ENCODE measurements at places on chromosomes 6 and 20.

- peak; percentile 45 for DNase-seq
Observed at GRCh38 chr6:30743099-30744053, 889 bp upstream of the FLOT1 start.

DNA sequence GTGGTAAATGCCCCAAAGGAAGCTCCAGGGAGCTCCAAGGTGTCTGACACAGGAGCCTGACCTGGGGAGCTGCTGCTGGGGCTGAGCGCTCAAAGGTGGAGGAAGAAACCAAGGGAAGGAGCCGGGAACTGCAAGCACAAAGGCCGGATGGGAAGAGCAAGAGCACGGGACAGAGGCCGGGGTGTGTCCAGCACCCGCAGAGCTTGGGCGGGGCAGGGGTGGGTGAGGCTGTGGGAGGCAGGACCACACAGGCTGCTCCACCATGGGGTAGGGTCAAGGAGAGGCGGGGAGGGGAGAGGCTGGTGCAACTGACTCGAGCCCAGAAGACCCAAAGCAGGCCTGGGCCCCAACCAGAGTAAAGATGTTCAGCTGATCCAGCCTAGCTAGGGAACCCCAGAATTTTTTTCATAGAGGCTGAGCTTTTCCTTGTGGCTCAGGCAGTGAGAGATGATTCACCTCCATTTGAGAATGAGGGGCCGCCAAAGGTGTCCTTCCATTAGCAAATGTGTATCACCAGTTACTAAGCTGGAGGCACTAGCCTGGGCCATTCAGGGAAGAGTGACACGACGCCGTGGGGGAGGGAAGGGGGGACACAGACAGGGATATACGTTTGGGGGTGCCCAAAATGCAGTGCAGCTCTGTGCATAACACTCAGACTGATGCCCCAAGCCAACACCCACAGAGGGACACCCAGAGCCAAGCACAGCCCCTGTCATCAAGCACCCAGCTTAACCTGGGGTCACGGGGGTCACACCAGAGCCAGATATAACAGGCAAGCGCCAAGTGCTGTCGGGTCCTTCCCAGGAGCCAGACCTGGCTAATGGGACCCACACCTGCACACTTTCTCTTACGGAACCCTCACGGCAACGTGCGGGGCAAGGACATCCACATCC, 21.3 kb upstream of the TLDC2 start:
- no peak for DNase-seq

GRCh38 chr6:86964029-86964579, 26.8 kb downstream of the HTR1E start:
- no peak for DNase-seq

DNA sequence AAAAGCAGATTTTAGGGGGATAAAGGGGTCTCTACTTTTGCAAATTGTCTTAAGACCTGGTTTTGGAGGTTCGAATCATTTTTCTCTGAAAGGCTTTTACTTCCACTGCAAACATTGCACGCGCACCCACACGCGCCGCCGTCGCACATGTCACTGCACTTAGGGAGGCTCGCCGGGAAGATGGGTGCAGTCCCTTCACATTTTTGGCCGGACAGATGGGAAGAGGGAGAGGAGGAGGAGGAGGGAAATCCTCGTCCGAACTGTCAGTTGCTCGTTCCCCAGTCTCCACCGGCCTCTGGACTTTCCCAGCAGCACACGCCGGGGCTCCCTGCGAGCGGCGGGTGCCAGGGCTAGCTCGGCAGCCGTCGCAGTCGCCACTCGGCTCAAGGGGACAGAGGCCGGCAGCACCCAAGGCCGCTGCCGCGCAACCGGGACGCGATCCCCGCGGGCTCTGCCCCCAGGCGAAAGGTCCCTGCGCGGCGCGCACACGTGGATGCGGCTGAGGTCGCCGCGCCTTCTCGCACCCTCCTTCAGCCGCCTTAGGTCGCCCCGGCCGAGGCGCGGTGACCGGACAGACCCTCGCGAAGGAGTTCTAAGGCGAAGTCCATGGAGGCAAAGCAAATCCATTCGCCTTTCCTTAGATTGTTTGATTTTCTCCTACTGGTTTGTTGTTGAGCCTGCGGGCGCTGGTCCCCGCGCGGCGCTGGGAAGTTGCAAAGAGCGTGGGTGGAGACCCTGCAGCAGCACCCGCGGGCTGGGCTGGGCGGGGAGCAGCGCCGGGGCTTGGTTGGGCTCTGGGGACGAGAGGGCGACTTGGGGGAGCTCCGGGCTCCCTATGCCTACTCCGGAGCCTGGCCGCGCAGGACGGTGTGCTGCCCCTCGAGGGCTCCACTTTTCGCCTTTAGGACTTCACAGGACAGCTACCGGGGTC, 1.2 kb downstream of the MYB start:
- DNase-seq = peak; percentile 32

GRCh38 chr6:30647242-30648116, 546 bp downstream of the C6orf136 start:
- DNase-seq = peak; percentile 87

GRCh38 chr6:4371207-4371921, 236.0 kb upstream of the ECI2 start:
- no peak for DNase-seq

DNA sequence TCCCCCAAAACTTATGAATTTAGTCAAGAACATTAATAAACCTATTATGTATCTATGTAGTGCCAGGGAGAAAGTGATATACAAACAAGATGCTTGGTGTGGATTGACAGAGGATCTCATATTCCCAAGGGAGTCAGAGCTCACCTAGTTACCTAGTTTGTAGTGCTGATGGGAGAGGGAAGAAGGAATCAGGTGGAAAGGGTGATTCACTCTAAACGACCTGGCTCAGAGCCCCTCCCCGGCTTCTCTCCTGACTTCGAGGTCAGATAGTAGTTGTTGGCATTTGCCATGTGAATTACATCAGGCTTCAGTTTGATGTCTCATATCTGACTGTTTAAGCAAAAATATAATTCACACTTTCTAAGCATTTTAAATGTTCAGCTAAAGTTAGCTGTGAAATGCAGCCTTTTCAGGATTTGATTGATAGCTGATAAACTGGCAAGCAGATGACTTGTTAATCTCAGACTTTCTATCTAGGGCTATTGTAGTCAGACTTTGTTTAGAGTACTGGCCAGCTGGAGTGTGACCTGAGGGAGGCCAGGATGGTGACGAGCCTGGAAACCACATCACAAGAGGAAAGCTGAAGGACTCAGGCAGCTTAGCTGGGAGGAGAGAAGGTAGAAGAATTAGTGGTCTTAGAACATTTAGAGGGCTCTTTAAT, 123.7 kb downstream of the AKAP7 start:
- no peak for DNase-seq

DNA sequence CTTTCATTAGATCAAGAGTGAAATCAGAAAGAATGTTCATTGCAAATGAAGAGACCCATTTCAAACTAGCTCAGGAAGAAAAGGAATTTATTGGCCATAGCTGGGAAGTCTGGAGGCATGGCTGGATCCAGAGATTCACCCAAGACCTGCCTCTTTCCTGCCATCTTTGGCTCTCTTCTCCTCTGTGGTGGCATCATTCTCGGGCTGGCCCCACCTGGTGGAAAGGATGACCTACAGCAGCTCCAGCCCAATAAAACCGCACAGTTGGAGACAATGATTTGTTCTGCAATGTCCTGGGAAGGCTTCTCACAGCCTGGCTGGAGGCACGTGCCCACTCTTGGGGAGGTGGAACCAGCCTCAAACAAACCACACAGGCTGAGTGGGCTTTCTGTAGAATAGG, 18.1 kb upstream of the FERMT1 start:
- no peak for DNase-seq

DNA sequence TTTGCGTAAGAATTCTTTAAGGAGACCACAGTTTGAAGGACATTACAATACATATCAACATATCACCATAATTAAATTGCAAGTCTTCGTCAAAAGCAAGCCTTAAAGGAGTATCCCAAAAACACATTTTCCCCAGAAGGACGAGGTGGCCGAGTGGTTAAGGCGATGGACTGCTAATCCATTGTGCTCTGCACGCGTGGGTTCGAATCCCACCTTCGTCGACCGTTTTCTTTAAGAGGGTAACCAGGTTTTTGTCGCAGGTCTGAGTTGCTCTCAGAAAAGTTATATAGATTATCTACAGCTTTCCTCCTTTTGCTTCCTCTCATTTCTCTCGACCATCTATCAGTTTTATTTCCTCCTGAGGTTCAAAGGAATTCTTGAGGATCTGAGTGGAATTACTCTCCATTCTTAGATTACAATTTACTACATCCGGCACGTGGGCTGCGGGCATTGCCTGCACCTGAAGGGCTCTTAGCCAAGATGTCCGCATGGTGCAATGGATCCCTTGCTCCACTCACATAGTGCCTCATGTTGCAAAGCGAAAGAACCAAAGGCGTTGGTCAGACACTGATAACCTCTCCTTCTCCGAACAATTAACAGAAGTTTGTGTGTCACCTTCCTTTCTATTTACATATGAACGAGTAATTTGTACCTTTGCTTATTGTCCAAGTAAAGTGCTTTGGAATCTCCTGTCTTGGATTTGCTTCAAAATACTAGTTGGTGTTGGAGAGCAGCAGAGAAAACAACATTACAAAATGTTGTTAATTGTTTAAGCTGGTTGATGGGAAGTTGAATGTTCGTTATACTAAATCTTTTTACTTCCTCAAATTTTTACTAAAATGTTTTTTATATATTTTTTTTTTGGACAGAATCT, 14.0 kb downstream of the POM121L2 start:
- no peak for DNase-seq

DNA sequence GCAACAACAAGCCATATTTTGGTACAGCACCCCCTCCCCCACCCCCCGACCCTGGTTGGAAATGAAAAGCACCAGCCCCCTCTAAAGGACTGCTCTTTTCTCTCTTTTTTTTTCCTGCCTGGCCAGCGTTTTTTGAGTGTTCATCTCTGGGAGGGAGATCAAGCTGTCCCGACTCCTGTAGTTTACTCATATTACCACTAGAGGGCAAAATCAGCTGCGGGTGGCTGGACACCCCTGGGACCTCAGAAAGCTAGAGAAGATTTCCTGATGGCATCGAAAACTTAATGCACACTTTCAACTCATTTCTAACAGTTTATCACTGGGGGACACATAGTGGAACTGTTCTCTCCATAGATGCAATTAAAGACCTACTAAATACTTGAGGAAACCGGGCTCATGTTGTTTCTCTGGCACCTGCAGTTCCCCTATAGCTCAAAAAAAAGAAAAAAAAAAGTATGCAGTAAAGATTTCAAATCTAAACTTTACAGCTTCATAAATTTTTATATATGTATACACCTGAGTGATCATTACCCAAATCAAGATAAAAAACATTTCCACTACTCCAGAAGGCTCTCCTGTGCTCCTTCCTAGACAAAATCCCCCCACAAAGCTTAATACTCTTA, 24.4 kb downstream of the CNBD2 start:
- peak; percentile 80 for DNase-seq

GRCh38 chr20:61262514-61262913, 10.5 kb downstream of the CDH4 start:
- DNase-seq = no peak

DNA sequence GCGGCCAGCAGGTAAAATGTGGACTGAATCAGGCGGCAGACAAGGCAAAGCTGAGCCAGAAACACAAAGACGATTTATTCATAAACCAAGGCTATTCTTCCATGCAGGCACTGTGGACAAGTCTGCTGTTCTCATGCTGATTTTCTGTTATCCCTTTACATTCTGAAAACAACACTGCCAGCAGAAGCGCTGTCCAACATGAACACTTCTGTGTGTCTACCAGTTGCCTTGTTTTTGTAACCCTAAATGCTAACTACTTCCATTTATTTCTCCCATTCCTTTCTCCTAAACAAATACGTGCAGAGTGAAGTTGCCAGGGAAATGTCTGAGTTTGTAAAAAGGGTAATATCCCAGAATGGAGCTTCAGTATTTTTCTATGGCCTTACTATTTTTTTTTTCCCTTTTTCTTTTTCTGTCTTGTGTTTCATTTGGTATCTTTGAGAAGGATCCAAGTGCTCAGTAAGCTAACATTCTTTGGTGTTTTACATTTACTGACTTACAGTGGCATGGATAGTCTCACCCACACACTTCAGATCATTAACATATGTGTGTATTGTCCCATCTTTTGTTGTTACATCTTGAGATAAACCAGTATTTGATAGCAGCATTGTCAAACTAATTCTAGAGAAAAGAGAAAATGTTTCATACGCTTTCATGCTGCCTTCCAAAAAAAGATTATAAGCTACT, 1308.9 kb upstream of the MAP3K7 start:
- no peak for DNase-seq

DNA sequence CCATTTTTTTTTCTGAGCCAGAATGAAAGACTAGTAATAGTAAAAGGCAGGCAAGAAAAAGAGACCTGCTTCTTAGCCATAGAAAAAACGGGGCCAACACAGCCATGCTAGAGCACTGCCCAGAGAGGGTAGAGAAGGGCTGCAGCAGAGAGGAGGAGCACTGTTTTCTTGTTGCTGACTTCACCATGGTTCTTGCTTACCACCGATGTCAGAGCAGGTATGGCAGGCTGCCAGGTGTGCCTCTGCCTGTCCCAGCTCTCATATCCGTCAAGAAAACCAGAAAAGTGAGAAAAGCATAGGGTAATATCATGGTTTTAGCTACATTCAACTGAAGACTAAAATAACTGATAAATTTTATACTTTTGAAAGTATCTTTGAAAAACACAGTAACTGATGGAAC, 60.7 kb downstream of the DTNBP1 start:
- DNase-seq = no peak

- DNase-seq = no peak
Observed at GRCh38 chr6:117459204-117459944, 23.1 kb upstream of the DCBLD1 start.

GRCh38 chr6:134253681-134254080, 64.2 kb downstream of the SGK1 start:
- DNase-seq = no peak

- no peak for DNase-seq
Observed at GRCh38 chr6:153051801-153052200, 49.3 kb upstream of the MTRF1L start.

GRCh38 chr6:55379895-55380294, 52.6 kb downstream of the GFRAL start:
- no peak for DNase-seq

- DNase-seq = no peak
Observed at GRCh38 chr6:149212206-149212605, 105.3 kb upstream of the TAB2 start.

- DNase-seq = no peak
Observed at GRCh38 chr6:167409694-167410093, 84.8 kb downstream of the TTLL2 start.

All from GM13977 (cell line).